ENCODE measurements at places on chromosomes 13 and 19. TPM values are rescaled to one million over a fixed set of nuclear protein-coding genes. Genes with fewer than 3 reads are reported as not detected.

DNA sequence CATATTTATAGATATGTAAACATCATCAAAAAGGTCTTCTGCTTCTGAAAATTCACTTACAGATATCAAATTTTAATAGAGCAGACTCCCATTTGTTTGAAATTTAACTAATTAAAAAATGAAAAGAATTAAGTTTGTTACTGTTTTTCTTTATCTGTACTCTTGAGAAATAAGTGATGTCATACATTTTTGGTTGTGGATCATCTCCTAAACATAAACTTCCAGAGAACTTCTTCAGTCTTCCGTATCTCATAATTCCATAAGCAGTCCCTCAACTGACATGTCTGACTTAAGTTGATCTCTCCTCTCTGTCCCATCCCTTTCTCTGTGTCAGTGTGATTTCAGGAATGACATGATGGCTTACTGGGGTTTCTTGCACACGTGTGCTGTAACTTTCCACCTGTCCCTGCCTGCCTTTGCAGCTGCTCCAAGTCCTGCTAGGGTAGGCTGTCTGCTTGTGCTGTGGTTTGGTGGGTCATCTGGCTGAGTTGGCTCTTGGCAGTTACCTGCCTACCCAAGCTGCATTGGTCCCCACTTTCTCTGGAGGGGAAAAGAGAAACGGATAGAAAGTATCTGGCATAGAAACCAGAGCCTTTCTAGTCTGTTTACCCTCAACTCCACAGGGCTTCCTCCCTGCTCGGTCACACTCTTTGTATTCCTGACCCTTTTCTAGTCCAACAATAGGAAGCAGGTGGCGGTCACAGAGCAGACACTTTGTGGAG lies 127.1 kb downstream of the GGACT start:
- no peak for DNase-seq

DNA sequence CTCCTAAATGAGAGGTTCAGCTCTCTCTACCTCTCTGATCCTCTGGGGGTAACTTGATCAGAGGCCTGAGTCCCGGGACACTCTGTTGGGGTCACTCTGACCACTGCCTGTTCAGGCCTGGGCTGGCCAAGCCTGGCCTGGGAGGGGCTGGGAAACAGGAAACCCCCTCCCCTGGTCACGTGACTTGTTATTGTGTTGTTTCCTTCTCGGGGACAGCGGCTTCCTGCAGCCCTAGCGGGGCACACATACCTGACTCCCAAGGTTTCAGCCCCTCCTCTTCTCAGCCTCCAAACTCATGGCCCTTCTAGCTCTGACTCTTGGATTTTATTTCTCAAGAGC lies at the start of gene USHBP1:
Gene USHBP1, minus strand, starts transcription at position 105 of the 339 bp plus-strand sequence. CDS start 446 bp downstream, outside the sequence.
- no peak for DNase-seq

OSCAR gene
- 0.48 TPM for total RNA-seq

GPR183 gene
- 0.63 TPM for total RNA-seq
